T-cell (primary cell): ENCODE measurements at places on chromosomes 2 and 18. TPM values are rescaled to one million over a fixed set of nuclear protein-coding genes. Genes with fewer than 3 reads are reported as not detected.

ATOH8 gene
- not detected for total RNA-seq

GREB1 gene
- total RNA-seq = 0.79 TPM

FAM228A gene
- total RNA-seq = 0.44 TPM

CBLN2 gene
- total RNA-seq = not detected

ATP5MC3 gene
- total RNA-seq = 91.2 TPM

VIT gene
- not detected for total RNA-seq

MAP3K19 gene
- total RNA-seq = not detected

RIT2 gene
- not detected for total RNA-seq

TMEM200C gene
- total RNA-seq = not detected

HSBP1L1 gene
- total RNA-seq = 18.8 TPM

LYPD1 gene
- 0.15 TPM for total RNA-seq

IL1B gene
- not detected for total RNA-seq

DNA sequence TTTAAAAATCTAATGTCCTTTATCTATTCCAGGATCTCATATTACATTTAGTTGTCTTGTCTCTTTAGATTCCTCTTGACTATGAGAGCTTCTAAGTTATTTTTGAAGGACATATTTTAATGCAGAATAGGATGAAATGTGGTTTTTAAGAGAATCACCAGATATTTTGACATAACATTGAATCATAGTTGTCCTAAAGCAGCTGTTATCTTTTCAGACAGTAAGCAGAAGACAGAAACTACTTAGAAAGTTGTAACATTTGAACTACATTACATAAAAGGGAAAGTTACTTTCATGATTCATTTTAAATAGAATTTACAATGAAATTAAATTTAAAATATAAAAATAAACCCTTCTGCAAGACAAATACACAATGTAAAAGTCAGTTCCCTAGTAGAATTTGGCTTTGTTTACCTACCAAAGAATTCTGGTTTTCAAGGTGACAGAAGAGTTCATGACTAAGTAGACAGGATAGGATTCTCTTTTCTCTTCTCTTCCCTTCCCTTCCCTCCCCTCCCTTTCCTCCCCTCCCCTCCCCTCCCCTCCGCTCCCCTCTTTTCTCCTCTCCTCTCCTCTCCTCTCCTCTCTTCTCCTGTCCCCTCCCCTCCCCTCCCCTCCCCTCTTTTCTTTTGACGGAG is 186.0 kb downstream of the DIS3L2 start:
- H3K27ac ChIP-seq = no peak overlapping the region
- no peaks in the 10 kb centered on the region for H3K36me3 ChIP-seq
- H3K27me3 ChIP-seq = no peaks in the 10 kb centered on the region
- no peak overlapping the region for H3K4me3 ChIP-seq
- no peak for DNase-seq

DNA sequence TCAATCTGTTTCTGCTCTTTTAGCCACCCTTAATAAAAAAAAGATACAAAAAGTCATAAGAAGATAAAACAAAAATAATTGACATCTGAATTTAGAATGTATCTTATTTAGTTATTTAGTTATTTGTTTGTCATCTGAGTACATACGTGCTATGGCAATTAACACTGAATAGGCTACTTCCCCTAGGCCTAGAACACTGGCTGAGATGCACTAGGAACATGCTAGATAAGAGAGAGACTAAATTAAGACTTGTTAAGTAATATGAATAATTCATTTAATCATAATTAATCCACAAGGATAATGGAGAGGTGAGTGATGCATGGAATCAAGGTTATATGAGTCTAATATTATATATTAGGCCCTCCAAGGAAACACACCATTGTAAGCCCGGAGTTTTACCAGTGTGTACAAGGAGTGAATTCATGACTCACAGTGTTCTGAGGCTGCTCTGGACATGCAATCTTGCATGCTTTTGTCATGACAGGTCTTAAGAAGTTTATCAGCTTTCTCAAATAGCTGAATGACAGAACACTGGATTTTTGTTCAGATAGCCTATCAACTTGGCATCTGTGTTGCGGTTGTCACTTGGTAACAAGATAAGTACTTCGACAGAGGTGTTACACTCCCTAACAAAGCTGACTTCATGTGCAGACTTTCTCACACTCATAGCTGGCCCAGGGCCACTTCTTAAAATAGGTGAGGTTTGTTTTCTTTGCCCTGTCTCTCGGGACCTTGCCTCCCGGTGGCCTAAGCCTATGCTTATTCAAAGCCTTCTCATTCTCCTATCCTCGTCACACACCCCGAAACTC is 5.0 kb upstream of the SERPINB2 start:
- H3K4me3 ChIP-seq = no peak overlapping the region
- no peaks in the 10 kb centered on the region for H3K36me3 ChIP-seq
- H3K27me3 ChIP-seq = peaks cover 6% of the 10 kb centered on the region
- H3K4me1 ChIP-seq = no peaks in the 10 kb centered on the region
- H3K27ac ChIP-seq = no peak overlapping the region
- DNase-seq = no peak

DNA sequence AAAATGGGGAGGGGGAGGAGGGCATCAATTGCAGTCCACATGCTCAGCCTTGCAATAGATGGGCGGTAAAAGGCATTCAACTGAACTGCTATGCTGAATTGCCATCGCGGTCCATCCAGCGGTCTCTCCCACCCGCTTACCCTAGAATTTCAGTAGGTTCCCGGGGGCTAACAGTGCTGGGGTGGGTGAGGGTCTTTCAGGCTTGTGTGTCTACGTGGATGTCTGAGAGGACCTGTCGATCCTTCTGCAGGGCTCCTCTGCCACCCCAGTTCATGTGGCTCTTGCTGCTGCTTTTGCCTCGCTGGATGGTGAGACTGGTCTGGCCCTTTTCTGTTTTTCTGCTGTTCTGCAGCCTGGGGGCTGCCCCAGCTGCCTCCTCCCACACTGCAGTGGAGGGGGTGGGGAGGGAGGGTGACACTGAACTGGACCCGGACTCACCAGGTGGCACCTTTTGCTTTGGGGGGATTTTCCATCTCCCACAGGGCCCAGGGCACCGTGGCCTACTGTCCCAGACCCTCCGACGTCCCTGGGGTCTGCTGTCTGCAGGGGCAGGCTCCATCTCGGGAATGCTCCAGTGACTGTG is 14.1 kb downstream of the ACKR3 start:
- H3K36me3 ChIP-seq = peaks cover 21% of the 10 kb centered on the region
- no peak overlapping the region for H3K27ac ChIP-seq
- H3K4me1 ChIP-seq = no peaks in the 10 kb centered on the region
- no peak for DNase-seq
- no peaks in the 10 kb centered on the region for H3K27me3 ChIP-seq

DNA sequence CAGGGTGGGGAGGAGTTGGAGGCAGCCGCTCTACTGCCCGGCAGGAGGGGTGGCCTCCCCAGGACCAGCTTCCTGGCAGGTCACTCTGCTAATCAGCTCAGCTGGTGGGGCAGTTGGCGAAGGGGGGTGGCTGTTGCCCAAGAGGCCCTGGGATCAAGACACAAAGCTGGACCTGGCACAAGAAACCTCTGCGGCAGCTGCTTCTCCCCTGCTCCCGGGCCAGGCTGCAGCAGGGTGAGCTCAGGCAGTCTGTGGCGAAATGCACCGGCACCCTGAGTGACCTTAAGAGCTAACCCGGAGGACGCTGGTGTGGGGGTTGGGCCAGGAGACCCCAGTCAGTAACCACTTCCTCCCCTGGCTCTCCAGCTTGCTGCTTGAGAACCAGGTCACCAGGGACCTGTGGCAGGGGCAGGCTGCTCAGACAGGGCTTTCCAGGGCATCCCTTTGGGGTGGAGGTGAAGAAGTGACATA is 31.1 kb downstream of the TOGARAM2 start:
- H3K4me1 ChIP-seq = peaks cover 95% of the 10 kb centered on the region
- no peak overlapping the region for H3K4me3 ChIP-seq
- DNase-seq = peak; percentile 38
- no peaks in the 10 kb centered on the region for H3K36me3 ChIP-seq
- H3K27ac ChIP-seq = peak overlapping the region; percentile 96
- H3K27me3 ChIP-seq = no peaks in the 10 kb centered on the region

GRCh38 chr2:191302459-191303139 is 57.4 kb downstream of the MYO1B start:
- H3K36me3 ChIP-seq = no peaks in the 10 kb centered on the region
- no peak overlapping the region for H3K27ac ChIP-seq
- no peaks in the 10 kb centered on the region for H3K4me1 ChIP-seq
- H3K4me3 ChIP-seq = no peak overlapping the region

DNA sequence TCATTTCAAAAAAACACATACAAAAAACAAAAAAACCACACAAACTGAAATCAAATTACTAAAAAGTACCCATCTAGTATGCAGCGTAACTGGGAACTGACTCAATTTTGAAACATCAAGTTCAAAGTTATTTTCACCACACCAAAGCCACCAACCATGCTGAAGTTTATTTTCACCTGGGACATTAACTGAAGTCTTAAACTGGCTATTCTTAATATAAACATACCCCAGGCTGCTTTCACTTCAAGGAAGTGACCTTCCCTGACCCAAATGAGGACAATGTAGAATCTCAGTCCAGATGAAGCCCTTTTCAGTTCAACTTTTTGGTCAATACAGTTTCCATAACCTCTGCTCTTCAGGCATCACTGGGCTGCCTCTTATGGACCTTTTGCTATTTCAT is 84.6 kb downstream of the PIGN start:
- no peaks in the 10 kb centered on the region for H3K27me3 ChIP-seq
- no peak overlapping the region for H3K4me3 ChIP-seq
- H3K36me3 ChIP-seq = peaks cover 9% of the 10 kb centered on the region
- peaks cover 4% of the 10 kb centered on the region for H3K4me1 ChIP-seq
- no peak overlapping the region for H3K27ac ChIP-seq

DNA sequence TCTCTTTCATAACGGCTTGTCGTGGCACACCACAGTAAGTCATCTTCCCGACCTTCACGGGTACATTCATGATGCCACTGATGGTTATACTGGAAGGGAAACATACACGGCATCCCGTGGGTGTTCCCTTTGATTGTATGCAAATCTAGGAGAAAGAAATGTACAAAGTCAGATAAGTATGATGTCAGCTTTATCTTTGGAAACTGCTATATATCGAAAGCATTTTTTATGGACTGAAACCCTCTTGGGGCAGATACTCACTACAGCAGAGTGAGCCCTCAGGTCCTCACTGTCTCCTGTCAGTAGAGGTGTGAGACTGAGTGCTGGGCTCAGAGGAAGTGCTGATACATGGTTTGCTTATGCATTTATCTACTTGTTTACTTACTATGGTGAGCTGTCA is 20.4 kb downstream of the PLA2R1 start:
- no peaks in the 10 kb centered on the region for H3K4me1 ChIP-seq
- H3K36me3 ChIP-seq = no peaks in the 10 kb centered on the region
- no peak overlapping the region for H3K4me3 ChIP-seq
- no peak for DNase-seq

GRCh38 chr18:41144441-41144840 is 810.6 kb upstream of the PIK3C3 start:
- H3K4me1 ChIP-seq = no peaks in the 10 kb centered on the region
- H3K27me3 ChIP-seq = no peaks in the 10 kb centered on the region
- H3K36me3 ChIP-seq = no peaks in the 10 kb centered on the region

GRCh38 chr2:231117922-231118613 is 6.8 kb downstream of the HTR2B start:
- H3K36me3 ChIP-seq = peaks cover 3% of the 10 kb centered on the region
- peaks cover 10% of the 10 kb centered on the region for H3K4me1 ChIP-seq
- no peak for DNase-seq
- no peak overlapping the region for H3K27ac ChIP-seq
- no peaks in the 10 kb centered on the region for H3K27me3 ChIP-seq

DNA sequence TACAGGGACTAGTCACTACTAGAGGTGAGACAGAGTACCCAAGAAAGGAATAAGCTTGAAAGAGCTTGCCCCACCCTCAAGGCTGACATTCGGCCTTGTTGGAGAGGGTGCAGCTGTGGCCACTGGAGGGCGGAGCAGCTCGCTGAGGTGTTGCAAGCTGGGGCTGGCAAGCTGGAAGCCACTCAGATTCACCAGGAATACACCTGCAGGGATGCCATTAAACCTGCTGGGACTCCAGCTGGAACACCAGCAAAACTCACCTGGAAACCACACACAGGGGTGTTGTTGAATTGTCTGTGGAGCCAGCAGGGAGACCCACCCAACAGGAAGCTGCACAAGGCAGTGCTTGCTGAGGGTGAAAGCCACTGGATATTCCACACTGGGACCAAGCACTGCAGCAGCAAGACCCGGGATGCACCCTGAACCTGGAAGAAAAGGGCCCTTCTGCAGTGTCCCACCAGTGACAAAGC is 26.1 kb downstream of the KCTD18 start:
- H3K4me3 ChIP-seq = no peak overlapping the region
- DNase-seq = no peak
- no peaks in the 10 kb centered on the region for H3K27me3 ChIP-seq
- peaks cover 5% of the 10 kb centered on the region for H3K4me1 ChIP-seq

DNA sequence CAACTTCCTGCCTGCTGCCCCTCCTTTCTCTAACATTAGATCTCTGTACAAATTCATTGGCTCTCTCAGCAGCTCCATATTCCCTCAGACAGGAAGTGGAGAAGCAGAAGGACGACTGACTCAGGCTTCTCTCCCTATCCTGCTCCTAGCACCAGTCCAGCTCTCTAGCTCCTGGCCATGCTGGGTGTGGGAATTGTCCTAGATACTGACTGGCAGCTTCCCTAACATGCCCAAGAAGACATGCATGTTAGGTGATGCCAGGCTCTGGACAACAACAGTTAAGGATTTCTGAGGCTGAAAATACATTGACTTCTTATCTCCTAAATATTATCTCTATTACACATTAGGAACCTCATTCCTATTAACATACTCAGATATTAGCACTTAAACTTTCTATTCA is 292.9 kb downstream of the IKZF2 start:
- H3K27me3 ChIP-seq = no peaks in the 10 kb centered on the region
- H3K27ac ChIP-seq = no peak overlapping the region
- no peak for DNase-seq
- H3K36me3 ChIP-seq = no peaks in the 10 kb centered on the region
- no peak overlapping the region for H3K4me3 ChIP-seq

- DNase-seq = no peak
- no peaks in the 10 kb centered on the region for H3K36me3 ChIP-seq
- no peak overlapping the region for H3K27ac ChIP-seq
- H3K4me3 ChIP-seq = no peak overlapping the region
Observed at GRCh38 chr2:66264354-66264753, 170.6 kb upstream of the MEIS1 start.

DNA sequence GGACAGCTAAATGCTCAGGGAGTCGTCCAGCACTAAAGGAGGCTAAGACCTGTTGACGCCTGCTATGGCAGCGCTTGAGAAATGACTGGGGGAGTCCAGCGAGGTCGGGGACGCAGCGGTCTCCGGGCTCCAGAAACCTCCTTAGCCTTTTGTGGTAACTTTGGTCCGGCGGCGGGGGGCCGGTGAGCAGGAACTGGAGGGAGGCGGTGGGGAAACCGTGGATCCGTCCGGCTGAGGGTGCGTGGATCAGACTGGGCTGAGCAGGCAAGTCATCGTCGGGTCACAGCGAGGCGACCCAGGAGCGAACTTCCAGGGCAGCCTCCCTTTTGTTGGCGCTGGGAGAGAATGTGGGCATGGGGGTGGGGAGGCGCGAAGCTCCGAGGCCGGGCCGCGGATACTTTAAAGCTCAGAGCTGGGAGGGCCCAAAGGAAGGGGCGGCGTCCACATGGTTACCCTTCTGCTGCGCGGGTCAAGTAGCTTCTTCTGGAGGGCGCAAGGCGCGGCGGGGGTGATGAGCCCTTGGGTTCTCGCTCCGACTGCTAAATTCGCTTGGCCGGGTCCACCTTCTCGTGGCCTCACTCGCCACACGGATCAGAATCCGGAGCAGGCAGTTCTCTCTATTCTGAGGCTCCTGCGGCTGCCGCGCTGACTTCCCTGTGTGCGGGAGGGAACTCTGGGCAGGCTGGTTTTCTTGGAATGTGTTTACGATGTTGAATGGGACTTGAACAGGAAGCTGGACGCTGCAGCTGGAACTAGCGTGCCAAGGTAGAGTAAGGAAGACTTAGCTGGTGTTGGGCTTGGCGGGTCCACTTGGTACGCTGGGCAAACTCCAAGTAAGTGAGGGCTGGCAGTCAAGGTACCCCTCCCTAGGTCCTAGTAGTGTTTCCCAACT is 920 bp downstream of the GULP1 start:
- no peaks in the 10 kb centered on the region for H3K36me3 ChIP-seq
- H3K27ac ChIP-seq = no peak overlapping the region
- H3K4me3 ChIP-seq = no peak overlapping the region
- no peak for DNase-seq
